ENCODE measurements at places on chromosomes 5 and 9. TPM values are rescaled to one million over a fixed set of nuclear protein-coding genes. Genes with fewer than 3 reads are reported as not detected.

AIF1L gene
- total RNA-seq = 52.5 TPM

DNA sequence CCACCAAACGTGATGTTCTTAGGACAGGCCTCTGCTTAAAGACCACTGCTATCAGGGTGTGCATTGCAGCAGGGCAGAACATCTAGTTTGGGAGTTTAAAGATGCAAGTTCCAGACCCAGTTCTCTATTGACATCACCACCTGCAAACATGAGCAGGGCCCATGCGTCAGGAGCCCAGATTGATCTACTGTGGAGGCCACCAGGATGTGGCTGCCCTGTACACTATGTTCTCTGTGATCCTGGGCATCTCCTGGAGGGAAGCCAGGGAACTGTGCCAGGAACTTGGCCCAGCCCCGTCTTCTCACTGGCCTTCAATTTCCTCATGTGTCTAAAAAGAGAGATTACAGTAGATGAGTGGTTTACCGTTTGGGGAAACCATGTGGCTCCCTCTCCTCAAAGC lies 87.1 kb downstream of the PDE6A start:
- peak; percentile 54 for DNase-seq

GRCh38 chr5:14685757-14686156 lies 21.2 kb downstream of the OTULIN start:
- DNase-seq = no peak

- peak; percentile 80 for DNase-seq
Observed at GRCh38 chr9:122402403-122402871, 31.6 kb downstream of the PTGS1 start.

GRCh38 chr9:482739-483138 lies 268.1 kb downstream of the DOCK8 start:
- no peak for DNase-seq

DNA sequence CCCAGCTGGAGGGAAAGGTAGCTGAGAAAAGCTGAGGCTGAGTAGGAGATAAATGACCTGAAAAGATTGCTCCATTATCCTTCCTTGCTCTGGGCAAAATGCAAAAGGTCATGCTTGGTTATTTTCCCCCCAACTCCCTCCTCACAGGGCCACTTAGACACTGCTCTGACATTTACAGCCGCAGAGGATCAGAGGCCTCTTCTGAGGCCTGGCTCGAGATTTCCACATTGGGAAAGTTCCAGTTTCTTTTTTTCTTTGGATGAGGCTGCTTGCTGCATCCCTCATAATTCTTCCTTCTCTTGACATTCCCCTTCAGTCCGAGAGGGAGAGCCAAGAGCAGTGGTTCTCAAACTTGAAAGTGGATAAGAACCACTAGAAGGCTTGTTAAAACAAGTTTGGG lies 60.1 kb upstream of the HSPA9 start:
- DNase-seq = no peak

GRCh38 chr9:79588488-79589223 lies 16.9 kb downstream of the TLE4 start:
- no peak for DNase-seq
